ENCODE measurements at places on chromosomes 4 and X. TPM values are rescaled to one million over a fixed set of nuclear protein-coding genes. Genes with fewer than 3 reads are reported as not detected.

DNA sequence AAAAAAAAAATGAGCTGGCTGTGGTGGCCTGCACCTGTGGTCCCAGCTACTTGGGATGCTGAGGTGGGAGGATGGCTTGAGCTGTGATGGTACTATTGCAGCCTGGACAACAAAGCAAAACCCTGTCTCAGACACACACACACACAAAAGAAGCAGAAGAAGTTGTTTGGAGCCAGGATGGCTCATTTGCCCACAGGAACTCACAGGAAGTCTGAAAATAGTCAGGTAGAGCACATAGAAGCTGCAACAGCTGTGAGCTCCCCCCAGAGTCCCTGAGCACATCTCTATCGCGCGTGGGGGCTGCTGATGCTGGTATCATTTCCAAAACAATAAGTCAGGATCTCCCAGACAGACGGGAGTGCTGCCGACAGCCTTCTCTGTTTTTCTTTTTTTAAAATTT lies 13.4 kb upstream of the DHRSX start:
- DNase-seq: no peak

- no peak for DNase-seq
Measured at GRCh38 chr4:23993373-23993772, 103.5 kb upstream of the PPARGC1A start.

GRCh38 chrX:99073551-99073950 lies 1336.5 kb downstream of the PCDH19 start:
- DNase-seq: no peak

GRCh38 chr4:11881364-11881763 lies 452.7 kb upstream of the HS3ST1 start:
- no peak for DNase-seq

GRCh38 chr4:119206178-119206577 lies 6.3 kb upstream of the USP53 start:
- DNase-seq: no peak

DNA sequence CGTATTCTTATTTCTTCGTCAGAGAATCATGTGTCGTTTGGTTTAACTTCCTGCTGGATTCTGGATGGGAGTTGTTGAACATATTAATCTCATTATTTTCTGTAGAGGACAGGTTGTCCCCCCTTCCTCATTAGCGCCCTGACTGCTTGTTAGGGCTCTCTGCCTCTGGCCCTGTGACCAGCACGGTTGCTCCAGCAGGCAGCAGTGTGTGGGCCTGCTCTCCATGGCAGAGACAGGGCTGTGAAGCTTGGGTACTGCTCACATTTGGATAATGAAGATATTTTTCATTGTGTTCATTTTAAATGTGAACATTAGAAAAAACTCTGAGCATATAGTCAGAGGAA lies 102.7 kb downstream of the KLHL8 start:
- DNase-seq: no peak

GRCh38 chr4:42197341-42197740 lies 44.9 kb upstream of the BEND4 start:
- DNase-seq: no peak

- DNase-seq: no peak
Measured at GRCh38 chr4:148420397-148420796, 21.8 kb downstream of the NR3C2 start.

DNA sequence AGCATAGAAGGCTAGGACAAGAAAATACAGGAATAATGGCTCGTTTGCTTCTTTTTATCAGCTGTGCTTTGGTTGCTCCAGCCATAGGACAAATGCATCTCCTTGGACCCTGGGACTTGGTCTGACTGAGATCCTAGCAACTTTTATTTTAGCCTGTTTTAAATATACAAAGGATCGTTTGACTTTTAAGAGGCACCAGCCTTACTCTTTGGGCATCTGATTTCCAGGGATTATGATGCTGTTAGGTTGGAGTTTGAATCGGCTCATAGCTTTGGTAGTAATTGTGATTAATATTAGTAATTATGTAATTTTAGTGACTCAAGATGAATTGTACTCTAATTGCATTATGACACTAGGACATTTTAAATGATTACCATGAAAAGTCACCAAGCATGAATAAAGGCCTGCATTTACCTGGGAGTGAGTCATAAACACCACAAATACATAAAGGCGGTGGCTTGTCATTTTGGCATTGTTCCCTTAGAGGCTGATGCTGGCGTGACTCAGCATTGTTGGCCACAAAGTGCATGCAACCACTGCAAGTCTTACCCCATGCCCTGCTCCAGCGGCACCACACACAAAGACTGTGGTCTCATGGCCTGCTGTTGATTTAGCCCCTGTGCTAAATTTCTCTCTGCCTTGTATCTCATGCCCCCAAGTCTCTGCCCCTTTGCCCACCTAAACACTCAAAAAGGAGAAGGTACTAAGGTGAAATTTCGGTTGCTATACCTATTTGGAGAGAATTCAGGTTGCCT lies 12.4 kb downstream of the GPAT3 start:
- DNase-seq: peak; percentile 73

DNA sequence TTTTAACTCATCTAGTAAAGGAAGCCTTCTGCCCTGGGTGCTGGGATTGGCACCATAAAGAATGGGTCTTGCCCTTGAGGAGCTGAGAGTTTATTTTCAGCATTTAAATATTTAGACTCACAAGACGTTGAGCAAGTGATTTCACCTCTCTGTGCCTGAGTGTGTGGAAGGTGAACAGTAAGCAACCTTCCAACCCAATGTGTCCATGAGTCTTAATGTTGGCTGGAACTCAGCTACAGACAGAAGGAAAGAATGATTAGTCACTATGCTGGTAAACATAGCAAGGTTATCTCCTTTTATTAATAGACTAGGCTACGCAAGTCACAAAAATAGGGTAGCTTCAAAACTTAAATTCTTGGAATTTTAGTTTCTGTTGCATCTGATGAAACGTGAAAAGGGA lies 277.4 kb upstream of the GATB start:
- DNase-seq: no peak

FAM236A gene
- total RNA-seq: not detected

PABPC1L2B gene
- total RNA-seq: not detected

GLRB gene
- total RNA-seq: 2.4 TPM

BMX gene
- total RNA-seq: 0.80 TPM
